Activated T-cell treated with anti-CD3 and anti-CD28 coated beads for 1 hour (primary cell): ENCODE measurements at places on chromosomes 2 and 18.
A peak's percentile ranks its signal among the peaks of the same experiment; 100 is the strongest.

DNA sequence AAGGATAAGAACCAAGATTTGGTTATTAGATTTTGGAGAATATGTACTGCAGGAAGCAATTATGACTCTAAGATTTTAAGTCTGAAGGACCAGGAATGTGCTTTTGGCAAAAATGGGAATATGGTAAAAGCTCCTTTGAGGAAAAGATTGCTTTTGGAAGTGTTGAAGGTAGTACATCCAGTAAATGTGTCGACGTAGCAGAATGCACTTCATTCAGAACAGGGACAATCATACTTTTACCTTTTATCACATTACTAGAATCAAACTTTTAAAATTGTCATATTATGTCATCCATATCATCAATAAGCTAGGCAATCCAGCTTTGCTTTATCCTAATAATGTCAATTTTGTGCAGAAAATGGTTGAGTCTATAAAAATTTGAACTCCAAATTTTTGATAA, 74.3 kb upstream of the MSTN start:
- no peak for DNase-seq

GRCh38 chr2:166607880-166608279, 113.8 kb upstream of the SCN7A start:
- no peak for DNase-seq

GRCh38 chr2:110678457-110679336, 834 bp upstream of the BUB1 start:
- DNase-seq: peak; percentile 5

GRCh38 chr18:56043641-56044061, 455.7 kb upstream of the TCF4 start:
- DNase-seq: no peak

- no peak for DNase-seq
These were observed 40.9 kb downstream of the KDM3A start for GRCh38 chr2:86482034-86482433.

- no peak for DNase-seq
These were observed 19.0 kb downstream of the ACVR2A start for GRCh38 chr2:147863835-147864234.

- no peak for DNase-seq
These were observed 161.5 kb downstream of the TGIF1 start for GRCh38 chr18:3611313-3612090.

- no peak for DNase-seq
These were observed 46.2 kb upstream of the ACMSD start for GRCh38 chr2:134792186-134792585.

DNA sequence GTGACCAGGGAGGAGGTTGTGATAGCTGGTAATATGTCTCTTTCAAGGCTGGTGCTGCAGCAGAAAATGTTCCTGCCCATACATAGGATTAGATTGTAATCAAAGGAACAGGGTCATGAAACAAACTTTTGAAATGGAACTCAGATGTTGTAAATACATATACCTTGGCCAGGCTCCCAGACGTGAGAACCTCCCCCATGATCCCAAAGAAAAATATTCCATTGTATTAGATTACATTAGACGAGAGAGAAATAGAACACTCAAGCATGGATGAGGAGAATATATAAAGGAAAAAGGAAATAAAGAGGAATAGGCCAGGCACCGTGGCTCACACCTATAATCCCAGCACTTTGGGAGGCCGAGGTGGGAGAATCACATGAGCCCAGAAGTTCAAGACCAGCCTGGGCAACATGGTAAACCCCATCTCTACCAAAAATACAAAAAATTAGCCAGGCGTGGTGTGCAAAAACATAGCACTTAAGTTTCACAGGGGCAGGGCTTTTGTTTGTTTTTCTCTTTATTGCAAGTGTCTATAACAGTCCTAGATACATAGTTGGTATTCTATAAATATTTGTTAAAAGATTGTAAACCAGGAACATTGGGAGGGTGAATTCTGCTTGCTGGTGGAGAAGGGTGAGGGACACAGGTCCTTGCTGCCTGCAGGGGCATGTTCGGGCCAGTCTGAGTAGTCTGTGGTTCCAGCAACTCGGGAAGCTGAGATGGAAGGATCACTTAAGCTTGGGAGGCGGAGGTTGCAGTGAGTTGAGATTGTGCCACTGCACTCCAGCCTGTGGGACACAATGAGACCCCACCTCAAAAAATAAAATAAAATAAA, 52.8 kb downstream of the RPL37A start:
- no peak for DNase-seq

GRCh38 chr2:23241611-23242245, 143.3 kb upstream of the KLHL29 start:
- DNase-seq: no peak

- DNase-seq: no peak
These were observed 238.4 kb downstream of the AFF3 start for GRCh38 chr2:99903981-99904380.

GRCh38 chr2:31319406-31320175, 85.6 kb downstream of the EHD3 start:
- DNase-seq: no peak

GRCh38 chr18:10045296-10045891, 131.6 kb downstream of the VAPA start:
- no peak for DNase-seq

DNA sequence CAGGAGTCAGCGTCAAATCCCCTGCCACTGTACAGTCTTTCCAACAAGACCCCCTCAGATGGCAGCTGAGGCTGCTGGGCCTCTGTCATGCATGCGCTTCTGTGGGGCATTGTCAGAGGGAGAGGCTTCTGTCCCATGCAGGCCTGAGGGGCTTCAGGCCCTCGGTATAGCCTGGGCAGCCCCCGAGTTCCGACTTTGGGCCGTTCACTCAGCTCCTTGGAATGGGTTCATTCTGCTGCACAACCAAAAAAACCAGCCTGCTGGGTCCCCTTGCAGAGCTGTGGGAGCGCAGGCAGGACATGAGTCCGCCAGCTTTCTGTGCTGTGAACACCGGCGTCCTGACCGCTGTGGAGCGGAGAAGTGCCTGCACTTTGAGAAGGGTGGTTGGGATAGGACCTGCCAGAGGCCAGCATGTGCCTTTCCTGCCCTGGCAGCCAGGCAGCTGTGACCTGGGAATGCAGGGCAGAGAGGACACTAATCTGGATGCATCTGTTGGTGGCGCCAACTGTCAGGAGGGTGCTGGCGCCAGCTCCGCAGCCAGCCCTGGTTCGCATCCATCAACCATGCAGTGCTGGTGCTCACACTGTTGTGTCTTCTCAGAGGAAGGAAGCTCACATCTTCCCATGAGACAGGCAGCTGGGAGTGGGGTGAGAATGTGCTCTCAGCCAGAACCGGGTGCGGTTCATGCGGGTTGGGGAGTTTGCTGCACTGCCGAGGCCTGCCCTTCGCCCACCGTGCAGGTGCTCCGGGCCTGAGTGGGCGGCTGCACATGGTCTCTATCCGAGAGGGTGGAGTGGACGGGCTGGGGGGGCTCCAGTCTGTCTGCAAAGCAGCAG, 14.3 kb downstream of the ARHGEF4 start:
- no peak for DNase-seq

DNA sequence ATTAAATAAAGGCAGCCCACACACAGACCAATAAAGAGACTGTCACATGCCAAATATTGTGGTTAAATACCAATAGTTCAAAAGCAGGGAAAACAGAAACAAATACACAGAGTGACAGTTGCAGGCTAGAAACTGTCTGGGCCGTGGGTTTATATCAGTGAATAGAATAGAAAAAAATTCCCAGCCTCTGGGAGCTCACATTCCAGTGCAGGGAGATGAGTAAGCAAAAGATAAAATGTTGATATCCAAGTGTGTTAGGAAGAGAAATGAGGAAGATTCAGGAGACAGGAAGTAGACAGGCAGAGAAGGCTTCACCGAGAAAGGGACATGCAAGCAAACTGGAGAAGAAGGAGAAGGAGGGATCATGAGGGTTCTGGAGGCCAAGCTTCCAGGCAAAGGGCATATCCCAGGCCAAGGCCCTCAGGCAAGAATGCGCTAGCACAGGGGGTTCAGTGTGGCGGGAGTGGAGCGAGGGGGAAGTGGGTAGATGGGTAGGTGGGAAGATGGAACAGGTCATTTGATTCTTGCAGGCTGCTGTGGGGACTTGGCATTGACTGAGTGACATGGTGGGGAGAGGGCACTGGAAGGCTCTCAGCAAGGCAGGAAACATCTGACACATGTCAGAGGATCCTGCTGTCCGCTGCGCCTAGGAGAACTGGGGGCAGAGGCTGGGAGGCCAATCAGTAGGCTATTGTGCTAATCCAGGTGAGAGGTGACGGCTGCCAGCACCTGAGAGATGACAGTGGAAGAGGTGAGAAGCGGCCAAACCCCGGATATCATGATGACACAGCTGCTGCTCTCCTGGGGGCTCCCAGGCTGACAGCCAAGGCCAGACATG, 89.2 kb downstream of the ZBTB7C start:
- no peak for DNase-seq

DNA sequence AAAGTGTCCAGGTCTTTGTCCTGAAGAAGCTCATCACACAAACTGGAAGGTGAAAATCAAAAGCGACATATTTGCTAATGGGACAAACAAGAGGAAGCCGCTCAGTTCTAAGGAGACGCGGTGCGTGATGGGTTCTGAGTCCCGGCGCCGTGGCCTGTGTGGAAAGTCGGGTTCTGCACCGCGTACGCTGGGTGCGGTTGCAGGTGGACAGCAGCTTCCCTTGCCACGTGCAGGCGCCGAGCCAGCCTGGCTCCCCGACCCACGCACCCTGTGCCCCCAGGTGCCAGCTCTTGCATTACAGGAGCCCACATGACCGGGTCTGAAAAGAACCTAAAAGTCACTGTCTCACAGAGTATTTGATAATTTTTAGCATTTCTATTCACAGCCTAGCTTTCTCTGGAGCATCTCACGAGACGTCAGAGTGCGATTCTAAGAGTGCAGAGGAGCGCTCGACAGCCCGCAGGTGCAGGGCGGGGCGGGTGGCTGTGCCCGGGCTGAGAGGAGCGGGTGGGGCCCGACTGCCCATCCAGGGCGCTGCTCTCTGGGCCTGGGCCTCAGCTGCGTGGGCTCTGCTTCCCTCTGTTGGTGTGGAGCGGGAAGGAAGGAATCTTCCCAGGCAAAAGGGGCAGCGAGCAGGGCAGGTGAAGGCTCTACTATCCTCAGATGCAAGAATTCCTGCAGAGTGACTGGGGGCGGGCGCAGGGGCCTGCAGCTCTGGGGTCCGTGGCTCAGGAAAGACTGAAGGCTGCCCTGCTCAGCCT, 39.4 kb downstream of the MYT1L start:
- DNase-seq: no peak

GRCh38 chr18:2978661-2979106, 34.3 kb downstream of the LPIN2 start:
- DNase-seq: no peak

DNA sequence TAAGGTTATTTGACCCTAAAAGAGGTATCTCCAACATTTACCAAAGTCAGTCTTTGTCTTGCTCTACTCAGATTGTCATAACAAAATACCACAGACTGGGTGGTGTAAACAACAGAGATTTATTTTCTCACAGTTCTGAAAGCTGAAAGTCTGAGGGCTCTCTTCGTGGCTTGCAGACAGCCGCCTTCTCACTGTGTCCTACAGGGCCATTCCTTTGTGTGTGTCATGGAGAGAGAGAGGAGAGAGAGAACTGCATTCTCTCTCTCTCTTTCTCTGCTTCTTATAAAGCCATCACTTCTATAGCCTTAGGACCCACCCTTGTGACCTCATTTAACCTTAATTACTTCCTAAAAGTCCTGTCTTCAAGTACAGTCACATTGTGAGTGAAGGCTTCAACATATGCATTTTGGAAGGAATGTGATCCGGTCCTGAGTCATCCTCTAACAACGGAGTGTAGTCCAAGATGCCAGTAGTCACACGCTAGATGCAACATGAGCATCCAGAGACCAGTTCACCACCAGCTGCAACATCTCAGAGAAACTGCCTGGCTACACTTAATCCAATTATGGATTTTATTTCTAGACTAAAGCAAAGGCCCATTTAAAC, 130.2 kb downstream of the CD226 start:
- no peak for DNase-seq

- DNase-seq: no peak
These were observed 1.4 kb upstream of the UXS1 start for GRCh38 chr2:106195456-106195855.

DNA sequence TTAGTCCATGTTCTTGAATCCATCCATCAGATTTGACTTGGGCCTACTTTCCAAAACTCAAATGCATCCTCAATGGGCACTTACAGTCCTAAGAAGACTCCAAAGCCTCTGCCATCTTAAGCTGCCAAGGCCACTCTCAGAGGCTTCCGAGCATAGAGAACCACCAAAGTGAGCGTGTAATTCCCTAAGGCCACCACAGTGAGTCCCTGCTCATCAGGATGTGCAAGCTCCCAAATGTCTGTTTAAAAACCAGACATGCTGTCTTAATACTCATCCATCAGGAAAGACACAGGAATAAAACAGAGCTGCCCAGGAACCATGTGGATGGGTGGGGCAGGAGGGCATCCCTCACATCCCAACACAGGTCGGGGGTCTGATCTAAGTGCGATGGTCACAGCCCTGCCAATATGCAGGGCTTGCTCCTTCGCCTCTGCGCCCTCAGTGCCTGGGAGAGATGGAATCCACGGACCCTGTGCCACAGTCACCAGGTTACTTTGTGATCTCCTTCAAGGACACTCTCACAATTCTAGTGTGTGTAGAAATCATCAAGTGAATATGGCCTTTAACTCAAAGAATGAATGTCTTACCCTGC, 80.4 kb downstream of the POLR1A start:
- DNase-seq: no peak

DNA sequence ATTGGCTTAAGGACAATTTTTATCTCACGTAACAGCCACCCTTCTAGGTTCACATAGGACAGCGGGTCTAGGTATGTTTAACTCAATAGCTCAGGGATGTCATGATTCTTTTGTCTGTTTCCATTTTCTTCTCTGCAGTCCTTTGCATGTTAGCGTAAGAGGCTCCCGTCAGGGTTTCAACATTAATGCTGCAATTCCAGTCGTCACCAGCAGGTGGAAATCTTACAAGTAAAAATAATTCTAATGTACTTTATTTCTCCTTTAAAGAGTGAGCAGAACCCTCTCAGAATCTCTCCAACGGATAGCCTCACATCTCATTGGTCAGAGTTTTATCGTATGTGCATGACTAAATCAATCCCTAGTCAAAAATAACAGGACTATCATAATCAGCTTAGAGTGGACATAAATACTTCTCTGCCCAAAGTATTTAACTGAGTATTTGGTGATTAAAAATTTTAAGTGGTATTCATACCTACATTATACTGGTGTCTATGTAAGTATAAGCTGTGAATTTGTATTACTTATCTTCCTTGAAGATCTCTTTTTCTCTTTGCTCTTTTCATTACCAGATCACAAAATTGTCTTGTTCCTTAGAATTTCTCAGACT, 487.2 kb upstream of the GCFC2 start:
- peak; percentile 1 for DNase-seq

DNA sequence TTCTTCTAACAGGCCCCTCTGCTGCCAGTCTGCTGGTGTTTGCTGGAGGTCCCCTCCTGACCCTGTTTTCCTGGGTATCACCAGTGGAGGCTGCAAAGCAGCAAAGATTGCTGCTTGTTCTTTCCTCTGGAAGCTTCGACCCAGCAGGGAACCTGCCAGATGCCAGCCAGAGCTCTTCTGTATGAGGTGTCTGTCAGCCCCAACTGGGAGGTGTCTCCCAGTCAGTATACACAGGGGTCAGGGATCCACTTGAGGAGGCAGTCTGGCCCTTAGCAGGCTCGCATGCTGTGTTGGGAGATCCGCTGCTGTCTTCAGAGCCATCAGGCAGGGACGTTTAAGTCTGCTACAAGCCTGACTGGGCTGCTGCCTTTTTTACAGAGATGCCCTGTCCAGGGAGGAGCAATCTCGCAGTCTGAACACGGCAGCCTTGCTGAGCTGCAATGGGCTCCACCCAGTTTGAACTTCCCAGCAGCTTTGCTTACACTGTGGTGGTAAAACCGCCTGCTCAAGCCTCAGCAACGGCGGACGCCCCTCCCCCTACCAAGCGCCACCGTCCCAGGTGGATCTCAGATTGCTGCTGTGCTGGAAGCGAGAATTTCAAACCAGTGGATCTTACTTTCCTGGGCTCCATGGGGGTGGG, 29.9 kb downstream of the CHCHD5 start:
- DNase-seq: no peak
